Left renal cortex interstitium (tissue), 4 donors: ENCODE measurements at places on chromosomes 4 and X.
A peak's percentile ranks its signal among the peaks of the same experiment; 100 is the strongest.

DNA sequence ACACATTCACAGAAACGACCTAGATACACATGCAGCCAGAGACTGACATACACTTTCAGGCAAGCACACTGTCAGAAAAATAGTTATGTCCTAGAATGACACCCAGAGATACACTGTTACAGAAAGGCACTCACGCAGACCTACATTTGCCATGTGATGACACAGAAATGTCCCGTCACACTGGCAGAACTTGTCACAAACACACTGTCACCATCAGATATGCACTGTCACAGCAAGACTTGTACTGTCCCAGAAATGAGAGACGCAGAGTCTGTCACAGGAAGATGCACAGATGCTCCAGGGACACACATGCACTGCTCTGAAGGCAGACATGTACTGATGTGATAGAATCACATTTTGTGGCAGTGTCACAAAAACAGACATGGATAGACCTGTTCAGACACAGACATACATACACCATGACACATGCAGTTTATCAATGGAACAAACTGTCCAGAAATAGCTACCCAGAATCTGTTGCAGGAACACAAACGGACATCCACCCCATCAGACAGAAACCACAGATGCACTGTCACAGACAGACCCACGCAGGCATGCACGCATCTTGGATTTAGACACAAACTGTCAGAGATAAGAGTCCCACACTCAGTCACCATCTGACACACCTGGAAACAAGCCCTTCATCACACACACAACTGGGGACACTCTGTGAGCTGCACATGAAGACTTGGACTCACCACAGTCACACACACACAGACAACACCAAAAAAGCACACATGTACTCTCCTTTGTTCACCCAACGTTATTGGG lies 1.3 kb upstream of the PIM2 start:
- DNase-seq = no peak

DNA sequence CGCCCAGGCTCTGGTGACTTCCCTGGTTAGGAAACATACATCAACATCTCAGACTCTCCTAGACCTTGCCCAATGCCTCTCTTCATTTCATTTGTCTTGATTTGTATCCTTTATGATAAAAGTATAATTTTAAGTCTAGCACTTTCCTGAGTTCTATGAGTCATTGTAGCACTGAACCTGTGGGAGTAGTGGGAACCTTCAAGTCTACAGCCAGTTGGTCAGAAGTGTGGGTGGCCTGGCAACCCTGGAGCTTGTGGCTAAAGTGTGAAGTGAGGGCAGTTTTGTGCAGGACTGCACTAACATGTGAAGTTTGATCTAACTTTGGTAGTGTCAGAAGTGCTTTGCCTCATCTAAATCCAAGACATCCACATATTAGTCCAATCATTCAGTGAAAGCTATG lies 259.3 kb upstream of the IGFBP7 start:
- DNase-seq = no peak

DNA sequence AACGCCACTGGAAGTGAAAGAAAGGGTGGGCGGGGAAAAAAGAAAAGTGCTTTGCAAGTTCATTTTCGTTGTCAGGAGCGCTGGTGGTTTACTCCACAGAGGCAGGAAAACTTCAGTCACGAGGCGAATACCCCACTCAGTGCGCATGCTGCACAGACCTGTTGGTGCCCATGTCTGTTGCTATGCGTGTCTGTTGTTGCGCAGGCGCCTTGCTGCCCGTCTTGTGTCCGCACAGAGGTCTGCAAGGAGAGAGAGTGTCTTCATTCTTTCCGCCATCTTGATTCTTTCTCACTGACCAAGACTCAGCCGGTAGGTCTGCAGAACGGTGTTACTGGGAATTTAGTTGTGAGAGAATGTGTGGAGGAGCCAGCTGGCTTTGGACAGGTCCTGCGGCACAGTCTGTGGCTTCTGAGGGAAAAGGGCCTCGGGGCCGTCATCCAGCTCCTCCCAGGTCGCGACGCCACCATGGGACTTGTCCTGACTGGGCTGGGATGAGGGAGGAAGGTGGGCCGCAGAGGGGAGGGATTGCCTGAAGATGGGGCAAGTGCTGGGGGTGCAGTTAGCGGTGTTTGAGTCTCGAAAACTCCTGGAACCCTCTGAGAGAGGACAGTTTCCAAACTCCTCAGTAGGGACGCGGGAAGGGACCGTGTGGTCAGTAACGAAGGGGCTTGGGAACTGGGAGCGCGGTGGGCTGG lies at the start of gene PAGE2:
TSS of gene PAGE2 (plus strand) at position 224 of the 695 bp plus-strand sequence. CDS start 1,003 bp downstream, outside the sequence.
- no peak for DNase-seq

DNA sequence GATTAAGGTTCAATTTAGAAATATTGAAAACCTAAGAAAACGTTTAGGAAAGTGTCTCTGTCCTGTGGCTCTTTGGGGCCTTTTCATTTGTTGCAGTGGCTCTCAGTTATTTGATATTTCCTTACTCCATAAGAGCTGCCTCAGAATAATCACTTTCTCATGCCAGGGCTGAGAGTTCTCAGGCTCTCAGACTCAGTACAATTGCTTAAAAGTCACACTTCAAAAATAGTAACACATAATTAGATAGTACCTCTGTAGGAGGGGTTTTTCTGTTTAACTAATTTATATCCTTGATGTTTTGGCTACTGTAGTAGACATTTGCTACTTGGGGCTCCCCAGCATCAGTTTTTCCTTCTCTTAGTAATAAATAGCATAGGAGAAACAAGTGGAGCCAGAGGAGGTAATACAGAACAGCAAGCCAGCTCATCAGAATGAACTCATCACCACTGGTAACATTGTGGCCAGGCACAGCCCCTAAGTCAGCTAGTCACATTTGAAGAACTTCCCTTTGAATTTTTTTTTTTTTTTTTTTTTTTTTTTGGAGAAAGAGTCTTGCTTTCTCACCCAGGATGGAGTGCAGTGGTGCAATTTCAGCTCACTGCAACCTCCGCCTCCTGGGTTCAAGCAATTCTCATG lies 8.0 kb upstream of the HNRNPD start:
- DNase-seq = no peak

GRCh38 chrX:153032397-153033118 lies 23.7 kb upstream of the PNMA3 start:
- DNase-seq = no peak

DNA sequence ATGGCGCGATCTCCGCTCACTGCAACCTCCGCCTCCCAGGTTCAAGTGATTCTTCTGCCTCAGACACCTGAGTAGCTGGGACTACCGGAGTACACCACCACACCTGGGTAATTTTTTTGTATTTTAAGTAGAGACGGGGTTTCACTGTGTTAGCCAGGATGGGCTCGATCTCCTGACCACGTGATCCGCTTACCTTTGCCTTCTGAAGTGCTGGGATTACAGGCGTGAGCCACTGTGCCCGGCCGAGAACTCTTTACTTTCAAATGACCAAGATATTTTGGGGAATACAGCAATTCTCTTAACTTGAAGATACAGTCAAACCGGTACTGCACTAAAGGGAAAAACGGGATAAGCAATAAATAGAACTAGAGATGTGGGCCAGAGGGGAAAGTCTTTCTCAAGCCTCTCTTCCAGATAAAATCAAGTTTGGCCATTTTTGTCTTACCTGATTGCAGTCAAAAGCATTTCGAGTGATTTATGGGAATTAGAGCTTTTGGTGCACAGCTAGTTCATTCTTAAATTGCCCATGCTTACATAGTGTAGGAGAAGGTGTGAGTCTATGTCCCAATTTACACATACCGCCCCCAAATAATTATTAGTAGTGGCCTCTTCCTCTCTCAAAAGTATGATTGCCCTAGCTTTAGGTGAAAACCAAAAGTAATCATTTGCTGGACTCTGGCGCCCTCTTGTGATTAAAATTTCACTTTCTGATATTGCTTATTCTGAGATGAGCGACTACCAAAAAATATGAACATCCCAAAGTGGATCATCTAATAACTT lies 53.2 kb upstream of the ABCG2 start:
- DNase-seq = peak; percentile 59

DNA sequence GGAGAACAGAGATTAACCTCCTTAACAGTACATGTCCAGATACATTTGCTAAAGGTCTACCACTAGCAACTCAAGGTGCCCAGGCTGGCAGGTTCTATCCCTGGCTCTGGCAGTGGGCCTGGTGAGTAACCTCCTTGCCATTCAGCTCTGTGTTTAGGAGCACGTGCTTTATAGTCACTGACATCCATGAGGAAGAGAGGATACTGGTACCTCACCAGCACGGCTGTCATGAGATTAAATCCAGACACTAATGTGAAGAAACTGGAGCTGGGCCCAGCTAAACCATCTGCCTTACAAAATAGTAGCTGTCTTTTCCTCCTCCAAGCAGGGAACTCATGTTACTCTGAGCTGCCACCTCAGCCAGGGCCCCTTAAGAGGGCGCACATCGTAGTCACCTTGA lies 45.3 kb downstream of the GPRASP3 start:
- no peak for DNase-seq

DNA sequence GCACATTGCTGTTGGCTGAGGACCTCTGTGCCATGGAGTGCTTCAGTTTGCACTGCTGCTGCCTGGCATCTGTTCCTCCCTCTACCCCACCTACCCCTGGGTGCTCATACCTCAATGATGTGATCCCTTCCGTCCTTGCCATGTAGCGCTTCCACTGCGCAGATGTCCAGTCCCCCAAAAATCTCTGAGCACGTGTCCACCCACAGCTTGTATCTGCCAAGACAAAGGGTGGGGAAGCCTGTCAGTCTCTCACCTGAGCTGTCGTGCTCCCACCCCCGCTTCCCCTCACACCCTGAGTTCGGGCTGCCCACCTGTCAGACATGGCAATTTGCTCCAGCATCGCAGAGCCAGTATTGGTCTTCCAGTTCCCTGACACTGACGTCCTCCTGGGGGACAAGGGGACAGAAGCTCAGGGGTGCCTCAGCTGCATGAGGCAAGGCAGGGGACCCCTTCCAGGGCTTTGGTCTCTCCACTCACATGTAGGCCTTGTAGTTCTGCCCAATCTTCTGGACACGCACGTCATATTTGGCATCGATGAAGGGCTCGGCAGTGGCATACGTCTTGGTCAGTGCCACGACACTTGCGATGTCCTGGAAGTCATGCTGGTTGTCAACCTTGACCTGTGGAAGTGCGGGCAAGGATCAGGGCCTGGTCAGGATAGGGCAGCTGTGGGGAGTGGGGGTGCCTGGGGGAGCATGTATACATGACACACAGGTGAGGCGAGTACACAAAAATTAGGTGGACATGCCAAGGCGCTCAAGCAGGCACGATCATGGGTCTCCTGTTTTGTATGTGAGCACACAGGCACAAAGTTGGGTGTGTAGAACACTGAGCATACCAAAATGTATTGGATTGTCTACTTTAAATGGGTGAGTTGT lies 6.0 kb upstream of the TIMP1 start:
- no peak for DNase-seq

- DNase-seq = no peak
Measured at GRCh38 chrX:31323658-31324057, 251.8 kb upstream of the FTHL17 start.

- DNase-seq = no peak
Measured at GRCh38 chrX:20670611-20671010, 403.9 kb upstream of the RPS6KA3 start.

GRCh38 chr4:74598611-74599325 lies 153.8 kb downstream of the AREG start:
- DNase-seq = no peak

GRCh38 chrX:74119016-74119910 lies 184.7 kb upstream of the ZCCHC13 start:
- no peak for DNase-seq

DNA sequence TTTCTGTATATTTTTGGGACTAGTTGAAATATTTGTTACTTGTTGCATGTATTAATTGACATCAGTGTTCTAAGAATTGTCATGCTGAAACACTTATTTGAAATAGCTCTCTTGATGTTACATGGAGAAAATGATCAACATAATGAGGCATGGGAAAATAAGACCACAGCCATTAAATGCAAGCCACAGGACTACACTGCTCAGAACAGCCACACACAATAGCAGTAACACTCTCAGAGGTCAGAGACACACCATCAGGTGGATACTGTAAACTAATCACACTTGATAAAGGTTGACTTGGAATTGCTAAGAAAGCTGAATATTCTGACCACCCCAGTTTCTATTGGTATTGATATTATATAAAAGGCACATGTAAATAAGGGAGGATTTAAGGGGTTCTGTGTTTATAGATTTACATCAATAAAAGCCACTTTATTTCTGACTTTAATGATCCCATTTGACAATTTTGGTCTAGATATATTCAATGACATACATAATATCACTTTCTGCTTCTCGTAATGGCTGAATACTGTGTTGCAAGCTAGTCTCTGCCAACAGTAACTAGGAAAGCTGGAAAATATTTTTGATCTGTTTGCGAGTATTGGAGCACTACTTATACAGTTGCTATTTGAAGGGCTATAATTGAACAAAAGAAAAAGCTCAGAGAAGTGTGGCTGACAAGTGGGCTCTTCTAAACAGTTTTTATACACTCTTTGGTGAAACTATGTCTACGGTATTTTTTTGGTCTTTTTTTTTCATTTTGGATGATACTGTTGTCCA lies 876.5 kb upstream of the INTU start:
- DNase-seq = no peak

- DNase-seq = no peak
Measured at GRCh38 chr4:8542776-8543525, 37.2 kb upstream of the GPR78 start.

DNA sequence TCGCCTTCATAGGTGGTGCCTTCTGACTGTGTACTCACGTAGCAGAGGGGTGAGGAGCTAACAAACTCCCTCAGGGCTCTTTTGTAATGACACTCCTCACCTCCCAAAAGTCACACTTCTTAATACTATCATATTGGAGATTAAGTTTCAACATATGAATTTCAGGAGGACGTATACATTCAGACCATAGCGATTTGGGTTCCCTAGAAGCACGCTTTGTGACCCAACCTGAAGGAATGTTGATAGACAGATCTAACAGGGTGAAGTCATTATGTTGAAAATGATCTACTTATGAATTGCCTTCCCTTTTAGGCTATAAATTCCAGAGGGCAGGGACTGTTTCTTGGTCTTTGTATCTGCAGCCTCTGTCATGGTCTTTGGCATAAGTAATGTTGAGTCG lies 3.2 kb upstream of the KLHL34 start:
- DNase-seq = no peak

DNA sequence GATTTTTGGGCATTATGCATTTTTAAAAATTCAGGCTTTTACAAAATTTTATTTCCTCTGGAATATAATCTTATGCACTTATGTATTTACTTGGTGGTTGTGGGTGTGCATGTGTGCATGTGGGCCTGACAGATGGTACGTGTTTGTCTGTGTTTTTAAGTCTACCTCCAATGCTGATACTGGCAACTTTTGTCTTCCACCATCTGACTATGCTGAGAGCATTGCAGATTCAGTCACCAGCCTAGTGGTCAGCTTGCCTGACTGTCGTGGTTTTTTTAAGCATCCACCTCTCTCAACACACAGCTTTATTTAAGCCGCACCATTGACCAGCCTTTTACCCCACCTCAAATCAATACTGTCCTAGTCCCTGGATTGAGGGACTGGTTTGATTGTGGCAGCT lies 37.1 kb downstream of the FSTL5 start:
- no peak for DNase-seq

DNA sequence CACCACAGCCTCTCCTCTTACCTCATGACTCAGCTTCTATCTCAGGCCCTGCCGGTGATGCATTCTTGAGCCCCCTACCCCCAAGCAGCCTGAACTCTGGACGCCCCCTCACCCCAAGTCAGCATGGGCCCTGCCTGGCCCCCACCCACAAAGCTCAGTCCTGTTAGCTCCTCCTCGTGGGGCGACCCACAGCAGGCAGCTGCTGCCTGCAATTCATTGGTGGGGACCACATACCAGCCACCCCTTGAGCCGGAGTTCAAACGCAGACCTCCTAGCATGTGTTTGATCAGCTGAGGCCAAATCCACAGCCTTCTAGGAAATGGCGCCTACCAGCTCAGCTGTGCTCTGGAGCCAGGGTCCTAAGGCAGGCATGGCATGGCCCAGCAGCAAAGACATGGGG lies 111.8 kb downstream of the EFNB1 start:
- DNase-seq = no peak

- no peak for DNase-seq
Measured at GRCh38 chrX:130696542-130696941, 206.5 kb downstream of the ENOX2 start.
